ENCODE measurements at places on chromosomes 11 and 22.

DNA sequence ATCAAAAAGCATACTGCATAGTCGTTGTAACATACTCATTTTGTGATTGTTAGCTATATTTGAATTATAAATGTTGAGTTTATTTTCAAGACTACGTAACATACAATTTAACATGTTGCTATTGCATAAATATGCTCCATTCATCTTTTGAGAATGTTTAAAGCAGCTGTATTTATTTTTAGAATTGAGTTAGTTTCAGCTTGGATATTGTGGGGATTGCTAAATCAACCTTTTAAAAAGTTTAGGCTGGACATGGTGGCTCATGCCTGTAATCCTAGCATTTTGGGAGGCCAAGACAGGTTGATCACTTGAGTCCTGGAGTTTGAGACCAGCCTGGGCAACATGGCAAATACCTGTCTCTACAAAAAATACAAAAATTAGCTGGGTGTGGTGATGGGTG lies 288.1 kb downstream of the DYNC2H1 start:
- DNase-seq: no peak

GRCh38 chr22:24937114-24937513 lies 9.4 kb downstream of the LHFPL7 start:
- DNase-seq: no peak

DNA sequence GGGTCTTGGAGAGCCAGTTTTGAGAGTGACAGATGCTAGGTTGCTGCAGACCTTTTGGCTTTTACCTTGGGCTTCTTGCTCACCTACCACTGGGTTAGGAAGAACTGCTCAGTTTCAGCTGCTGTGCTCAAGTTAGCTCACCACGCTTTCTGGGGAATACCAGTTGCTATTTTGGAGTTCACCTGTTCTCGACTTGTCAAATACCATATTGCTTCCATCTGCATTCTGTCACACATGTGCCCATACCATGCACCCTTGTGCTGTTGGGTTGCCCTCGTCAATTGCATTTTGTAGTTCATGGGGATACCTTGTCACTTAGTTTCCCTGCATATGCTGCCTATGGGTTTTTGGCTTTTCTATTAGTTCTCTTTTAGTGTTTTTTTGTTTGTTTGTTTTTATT lies 23.0 kb upstream of the BARX2 start:
- DNase-seq: no peak

DNA sequence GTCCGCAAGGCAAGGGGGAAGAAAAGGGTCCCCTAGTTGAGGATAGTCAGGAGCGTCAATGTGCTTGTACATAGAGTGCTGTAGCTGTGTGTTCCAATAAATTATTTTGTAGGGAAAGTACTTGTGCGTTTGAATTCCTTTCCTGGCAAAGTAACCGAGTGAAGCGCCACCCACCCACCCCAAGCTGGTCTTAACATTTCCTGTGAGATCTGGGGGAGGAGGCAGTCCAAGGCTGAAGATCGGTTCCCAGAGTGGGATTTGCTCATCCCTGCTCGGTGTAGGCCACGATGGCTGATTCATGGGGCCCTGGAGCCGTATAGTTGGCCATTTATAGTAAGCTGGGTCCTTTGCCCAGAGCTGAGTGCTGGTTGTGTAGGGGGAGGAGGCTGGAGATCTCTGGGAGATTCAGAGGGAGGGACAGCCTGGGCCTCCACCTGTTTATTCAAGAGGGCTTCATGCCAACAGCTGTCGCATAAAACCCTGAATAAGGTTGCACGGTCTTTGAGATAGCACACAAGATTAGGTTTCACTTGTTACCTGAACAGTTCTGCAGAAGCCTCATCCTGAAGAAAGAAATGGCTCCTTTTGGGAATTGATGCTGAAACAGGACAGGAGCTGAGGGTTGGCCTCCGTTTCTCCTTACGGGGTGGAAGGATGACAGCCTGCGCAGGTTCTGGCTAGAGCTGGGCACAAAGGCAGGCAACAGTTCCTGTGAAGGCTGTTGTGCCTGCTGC lies 2.4 kb downstream of the ATF4 start:
- no peak for DNase-seq

DNA sequence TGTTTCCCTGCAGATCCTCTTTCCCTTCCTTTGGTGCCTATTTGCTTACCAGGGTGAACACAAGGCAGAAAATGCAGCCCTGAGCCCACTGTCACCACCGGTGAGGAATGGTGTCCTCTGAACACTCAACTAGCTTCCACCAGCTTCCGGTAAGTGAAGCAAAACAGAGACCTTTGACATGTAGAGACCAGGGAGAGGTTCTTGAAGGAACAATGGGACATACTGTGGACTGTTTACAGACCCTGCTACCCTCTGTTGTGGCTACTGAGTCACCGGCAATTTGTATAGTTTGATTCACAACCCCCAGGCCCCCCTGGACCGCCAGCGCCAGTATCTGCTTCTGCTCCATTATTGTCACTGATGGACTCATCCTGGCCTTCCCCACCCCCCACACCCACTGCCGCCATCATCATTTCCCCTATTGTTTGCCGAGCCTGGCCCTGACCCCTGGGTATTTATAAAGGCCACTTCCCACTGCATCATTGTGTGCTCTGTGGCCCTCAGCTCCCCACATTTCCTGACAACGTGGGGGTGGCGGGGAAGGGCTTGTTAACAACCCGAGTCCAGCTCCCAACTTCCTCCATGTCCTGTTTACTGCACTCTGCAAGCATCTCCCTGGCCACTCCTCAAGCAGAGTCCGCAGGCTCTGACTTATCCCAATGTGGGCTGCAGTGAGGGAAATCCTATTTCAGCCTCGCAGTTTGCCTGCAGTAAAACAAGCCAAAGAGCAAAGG lies 252.9 kb downstream of the ETS1 start:
- no peak for DNase-seq

DNA sequence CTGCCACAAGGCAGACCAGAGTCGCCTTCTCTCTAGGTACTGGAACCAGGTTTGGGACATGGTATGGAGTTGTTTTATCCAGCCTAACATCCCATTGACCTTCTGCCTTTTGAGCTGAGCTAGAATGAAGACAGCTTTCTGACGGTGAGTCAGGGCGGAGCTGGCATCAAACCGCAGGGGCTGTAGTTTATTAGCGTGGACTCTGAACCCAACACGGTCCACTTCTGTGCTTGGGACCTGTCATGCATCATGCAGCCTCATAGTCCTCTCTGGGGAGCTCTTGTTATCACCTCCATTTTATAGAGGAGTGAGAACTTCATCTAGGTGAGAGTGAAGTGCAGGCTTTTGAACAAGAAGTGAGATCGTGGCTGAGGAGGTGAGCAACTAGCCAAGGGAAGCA lies 8.3 kb downstream of the GAL3ST1 start:
- no peak for DNase-seq

DNA sequence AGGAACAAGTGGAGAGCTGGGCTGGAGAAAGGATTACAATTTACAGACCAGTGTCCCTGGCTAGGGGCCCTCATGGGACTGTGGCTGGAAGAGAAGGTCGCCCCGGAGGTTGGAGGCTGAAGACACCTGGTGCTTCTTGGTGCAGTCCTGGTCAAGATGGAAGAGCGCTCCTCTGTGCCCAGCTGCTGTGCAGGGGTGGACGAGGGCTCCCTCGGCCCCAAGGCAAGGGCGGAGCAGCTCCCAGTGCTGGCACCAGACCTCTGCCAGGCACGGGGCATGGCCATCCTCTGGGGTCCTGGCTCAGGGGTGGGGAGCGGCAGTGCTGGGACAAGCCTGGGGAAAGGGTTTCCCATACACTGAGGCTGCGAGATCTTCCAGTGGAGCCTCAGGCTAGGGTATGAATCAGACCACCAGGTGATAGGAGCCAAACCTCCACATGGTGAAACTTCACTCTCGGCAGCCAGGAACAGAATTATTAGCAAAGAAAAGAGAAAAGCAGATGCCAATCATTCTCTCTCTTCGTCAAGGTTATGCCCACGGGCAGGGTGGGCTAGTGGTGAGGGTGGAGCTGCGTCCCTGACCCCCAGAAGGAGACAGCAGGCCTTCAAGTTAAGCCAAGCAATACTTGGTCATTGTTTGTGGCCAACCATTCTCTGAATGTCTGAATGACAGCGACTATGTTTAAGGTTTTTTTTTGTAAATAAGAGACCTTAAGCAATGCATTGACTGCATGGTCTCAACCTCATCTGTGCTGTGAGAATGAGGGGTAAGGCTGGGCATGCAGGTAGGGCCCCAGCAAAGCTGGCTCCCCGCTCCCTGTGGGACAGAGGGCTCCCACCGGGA lies 32.1 kb downstream of the PPM1F start:
- DNase-seq: no peak

- no peak for DNase-seq
Observed at GRCh38 chr11:40241524-40242051, 1217.9 kb downstream of the LRRC4C start.

- DNase-seq: no peak
Observed at GRCh38 chr22:25419247-25420113, 145.0 kb upstream of the GRK3 start.

GRCh38 chr11:104134745-104135144 lies 29.2 kb downstream of the PDGFD start:
- no peak for DNase-seq

DNA sequence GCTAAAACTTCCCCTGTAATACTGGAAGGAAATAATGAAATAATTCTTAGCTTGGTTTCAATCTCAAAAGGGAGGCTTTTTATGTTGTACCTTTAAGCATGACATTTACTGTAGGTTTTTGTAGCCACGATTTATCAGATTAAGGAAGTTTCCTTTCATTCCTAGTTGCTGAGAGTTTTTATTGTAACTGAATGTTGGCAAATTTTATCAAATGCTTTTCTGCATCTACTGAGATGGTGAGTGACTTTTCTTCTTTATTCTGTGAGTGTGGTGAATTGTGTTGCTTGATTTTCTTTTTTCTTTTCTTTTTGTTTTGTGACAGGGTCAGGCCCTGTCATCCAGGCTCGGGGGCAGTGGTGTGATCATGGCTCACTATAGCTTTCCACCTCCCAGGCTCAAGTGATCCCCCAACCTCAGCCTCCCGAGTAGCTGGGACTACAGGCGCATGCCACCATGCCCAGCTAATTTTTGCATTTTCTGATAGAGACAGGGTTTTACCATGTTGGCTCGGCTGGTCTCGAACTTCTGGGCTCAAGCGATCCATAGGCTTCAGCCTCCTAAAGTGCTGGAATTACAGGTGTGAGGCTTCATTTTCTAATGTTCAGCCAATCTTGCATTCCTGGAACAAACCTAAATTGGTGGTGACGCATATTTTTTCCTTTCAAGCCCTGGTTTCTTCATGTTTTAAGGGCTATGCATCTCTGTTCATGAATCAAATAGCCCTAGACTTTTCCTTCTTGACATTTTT lies 26.2 kb downstream of the SUSD2 start:
- DNase-seq: no peak

GRCh38 chr11:117316197-117316961 lies at the start of gene BACE1:
TSS of gene BACE1 (minus strand) at chr11:117316256. CDS start at chr11:117315795, 461 bp downstream.
- DNase-seq: peak; percentile 87

- DNase-seq: no peak
Observed at GRCh38 chr11:14809466-14809865, 82.6 kb downstream of the CYP2R1 start.

- no peak for DNase-seq
Observed at GRCh38 chr11:45860764-45861510, 13.7 kb downstream of the CRY2 start.

GRCh38 chr11:31987118-31988005 lies 103.5 kb upstream of the RCN1 start:
- DNase-seq: no peak

DNA sequence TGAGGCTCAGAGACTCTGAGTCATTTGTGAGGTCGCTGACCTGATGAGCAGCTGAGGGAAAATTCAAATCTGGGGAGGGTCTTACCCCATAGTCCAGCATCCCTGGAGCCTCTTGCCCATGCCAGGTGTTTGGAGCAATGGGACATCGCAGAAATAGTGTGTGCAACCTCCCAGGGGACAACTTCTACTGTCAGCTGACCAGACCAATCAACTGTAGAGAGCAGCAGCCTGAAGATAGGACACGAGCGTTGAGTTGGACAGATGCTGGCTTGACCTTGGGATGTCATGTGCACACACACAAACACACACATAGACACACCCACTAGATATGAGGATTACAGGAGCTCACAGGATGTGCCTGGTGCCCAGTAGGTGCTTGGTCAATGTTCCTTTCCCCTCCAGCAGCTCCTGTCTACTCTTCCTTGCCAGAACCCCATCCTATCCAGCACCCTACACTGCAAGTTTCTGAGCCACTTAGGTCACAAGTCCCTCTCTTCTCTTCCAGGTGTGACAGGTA lies 59.1 kb upstream of the MPEG1 start:
- DNase-seq: no peak

DNA sequence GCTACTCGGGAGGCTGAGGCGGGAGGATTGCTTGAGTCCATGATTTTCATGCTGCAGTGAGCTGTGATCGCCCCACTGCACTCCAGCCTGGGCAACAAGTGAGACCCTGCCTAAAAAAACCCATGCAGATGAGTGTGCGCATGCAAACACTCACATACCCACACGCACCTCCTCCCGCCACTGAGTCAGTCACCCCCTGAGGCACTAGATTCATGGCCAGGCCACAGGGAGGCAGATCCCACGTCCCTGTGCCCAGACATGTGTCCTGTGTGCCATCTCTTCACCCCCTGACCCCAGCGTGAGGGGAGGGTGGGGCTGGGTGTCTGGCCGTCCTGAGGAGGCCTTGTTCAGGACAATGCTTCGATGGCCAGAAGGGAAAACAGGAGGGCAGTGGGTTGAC lies 15.5 kb downstream of the RELT start:
- no peak for DNase-seq

- no peak for DNase-seq
Observed at GRCh38 chr11:65493367-65494176, 5.3 kb upstream of the MALAT1 start.

- DNase-seq: no peak
Observed at GRCh38 chr22:44399906-44400762, 87.4 kb upstream of the SHISAL1 start.

DNA sequence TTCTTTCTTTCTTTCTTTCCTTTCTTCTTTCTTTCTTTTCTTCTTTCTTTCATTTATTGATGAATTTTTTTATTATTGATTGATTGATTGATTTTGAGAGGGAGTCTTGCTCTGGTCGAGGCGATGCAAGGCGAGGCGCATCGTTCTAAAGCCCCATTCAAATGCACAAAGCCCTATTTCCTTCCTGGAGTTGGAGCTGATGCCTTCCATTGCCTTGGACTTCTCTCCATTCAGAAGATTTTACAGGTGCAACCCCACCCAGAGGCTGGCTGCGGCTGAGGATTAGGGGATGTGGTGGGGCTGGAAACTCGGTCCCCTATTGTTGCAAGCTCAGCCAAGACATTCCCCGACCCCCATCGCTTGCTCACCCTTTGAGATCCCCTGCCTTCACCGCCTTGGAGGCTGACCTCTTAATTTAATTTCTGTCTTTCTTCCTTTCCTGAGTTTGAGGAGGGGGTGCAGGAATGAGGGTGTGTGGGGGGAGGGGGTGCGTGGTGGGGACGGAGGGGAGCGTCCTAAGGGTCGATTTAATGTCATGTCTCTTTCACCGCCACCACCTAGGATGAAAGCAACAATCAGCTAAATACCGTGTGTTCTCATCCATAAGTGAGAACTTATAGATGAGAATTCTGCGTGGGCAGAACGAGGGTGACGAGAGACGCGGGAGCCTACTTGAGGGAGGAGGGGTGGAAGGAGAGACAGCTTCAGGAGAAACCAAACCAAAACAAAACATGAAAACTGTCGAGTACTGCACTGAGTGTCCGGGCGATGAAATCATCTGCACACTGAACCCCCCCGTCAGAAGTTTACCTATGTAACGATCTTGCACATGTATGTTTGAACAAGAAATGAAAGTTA lies 3913.9 kb upstream of the OR11H1 start:
- no peak for DNase-seq

- DNase-seq: no peak
Observed at GRCh38 chr22:39245130-39246039, 603 bp upstream of the PDGFB start.

All from cerebellar nuclear complex (tissue), 1 donor.